ENCODE measurements at places on chromosomes 13 and 19.
A peak's percentile ranks its signal among the peaks of the same experiment; 100 is the strongest.

DNA sequence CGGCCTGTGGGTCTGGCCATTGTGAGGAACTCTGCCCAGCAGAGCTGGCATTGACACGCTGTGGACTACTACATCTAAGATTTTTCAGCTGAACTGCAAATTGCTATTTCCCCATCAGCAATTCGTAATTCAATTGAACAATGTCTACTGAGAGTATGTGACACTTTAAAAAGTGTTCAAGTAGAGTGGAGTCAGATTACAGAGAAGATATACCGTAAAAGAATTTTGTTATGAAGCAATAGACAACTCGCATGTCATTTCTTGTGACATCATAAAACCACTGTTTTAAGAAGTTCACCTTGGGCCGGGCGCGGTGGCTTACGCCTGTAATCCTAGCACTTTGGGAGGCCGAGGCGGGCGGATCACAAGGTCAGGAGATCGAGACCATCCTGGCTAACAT lies 32.5 kb upstream of the C1QTNF9 start:
- no peak for DNase-seq

DNA sequence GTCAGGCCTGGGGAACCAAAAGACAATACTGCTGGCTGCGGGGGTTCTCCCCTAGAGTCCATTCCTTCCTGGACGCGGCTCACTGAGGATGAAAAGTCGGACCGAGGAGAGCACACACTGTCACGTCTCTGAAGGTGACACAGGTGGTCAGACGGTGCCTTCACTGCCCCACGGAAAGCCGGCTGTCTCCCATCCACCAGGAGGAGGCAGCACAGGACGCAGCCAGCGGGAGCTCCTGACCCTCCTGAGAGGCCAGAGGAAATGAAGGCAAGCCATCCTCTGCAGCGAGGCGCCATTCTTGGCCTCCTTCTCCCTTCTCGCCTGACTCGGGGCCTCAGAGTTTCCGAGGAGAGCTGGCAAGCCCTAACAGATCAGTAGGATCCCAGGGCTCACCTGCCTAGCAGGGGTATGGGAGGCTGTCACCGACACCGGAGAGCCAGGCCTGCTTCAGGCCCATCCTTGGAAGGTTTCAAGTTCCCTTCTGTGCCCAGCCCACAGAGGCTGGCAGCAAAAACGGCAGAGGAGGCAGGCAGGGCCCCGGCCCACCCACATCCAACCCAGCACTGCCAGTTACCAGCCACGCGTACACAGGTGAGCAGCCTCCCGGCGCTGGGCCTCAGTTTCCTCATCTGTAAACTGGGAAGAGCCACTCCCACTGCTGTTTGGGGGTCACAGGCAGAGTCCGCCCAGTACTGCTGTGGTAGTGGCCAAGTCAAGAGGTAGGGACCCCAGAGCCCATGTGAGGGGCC lies 4.5 kb downstream of the REXO1 start:
- DNase-seq = no peak

DNA sequence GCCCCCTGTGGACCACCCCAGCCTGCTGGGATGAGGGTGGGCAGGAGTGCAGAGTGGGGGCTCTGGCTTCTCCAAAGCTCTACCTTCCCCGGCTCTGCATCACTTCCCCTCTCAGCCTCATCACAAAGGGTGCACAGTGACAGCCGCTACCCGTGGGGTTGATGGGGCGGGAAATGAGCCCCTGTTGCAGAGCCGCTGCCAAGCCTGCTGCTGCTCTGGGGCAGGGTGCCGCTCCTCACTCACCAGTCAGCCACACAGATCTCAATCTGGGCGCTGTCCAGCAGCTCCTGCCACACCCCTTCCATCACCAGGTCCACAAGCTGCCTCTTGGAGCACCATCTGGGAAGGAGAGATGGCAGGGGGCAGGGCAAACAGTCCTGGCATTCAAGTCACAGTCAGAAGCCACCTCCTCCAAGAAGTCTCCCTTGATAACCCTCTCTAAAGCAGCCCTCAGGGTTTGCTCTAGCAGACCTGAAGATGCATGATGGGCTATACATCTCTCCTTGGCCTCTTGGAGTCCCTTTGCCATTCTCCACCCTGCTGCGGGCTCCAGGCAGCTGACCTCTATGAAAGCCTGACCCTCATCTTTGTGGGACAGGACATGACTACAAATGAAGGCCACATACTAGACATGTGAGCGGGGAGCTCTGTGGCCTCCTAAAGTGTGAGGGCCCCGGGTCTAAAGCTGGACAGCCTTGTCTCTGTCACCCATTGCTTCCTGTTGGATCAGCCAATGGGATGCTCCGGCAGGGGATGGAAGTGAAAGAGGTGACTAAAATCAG lies 15.7 kb downstream of the MRPS12 start:
- DNase-seq = no peak

GRCh38 chr13:30659980-30660379 lies 42.3 kb downstream of the USPL1 start:
- DNase-seq = no peak

DNA sequence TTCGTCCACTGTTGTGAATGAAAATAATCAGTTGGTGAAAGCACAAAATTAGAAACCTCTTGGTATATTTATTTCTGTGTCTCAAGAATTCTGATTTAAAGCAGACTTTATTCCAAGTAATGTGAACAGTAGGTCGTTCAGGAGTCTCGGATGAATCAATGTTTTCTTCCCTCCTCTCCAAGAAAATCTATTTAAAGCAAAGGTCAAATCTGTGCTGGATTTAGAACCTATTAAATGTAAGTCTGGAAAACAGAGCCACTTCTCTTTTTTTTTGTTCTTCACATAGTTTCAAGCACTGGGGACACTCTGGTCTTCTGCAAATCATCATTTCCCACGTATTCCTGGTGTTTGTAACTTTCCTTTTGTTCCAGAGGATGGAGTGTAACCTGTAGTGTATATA lies 312.7 kb downstream of the ATP8A2 start:
- DNase-seq = no peak

DNA sequence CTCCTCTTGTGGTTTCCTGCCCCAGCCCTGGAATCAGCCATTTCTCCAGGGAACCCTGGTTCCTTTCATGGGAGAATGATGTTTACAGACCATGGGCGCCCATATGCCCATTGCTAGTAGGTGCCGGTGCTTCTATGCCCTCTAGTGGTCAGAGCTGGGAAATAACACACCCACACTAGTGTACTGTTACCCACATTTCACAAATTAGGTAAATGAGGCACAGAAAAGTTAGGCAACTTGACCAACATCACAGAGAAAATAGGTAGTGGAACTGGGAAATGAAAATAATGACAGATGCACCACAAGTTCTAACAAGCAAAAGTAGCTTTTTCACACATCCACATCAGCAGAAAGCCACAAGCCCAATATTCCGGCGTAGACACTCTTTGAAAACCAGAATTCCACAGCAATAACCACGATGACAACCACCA lies 1.3 kb upstream of the CEACAM3 start:
- peak; percentile 75 for DNase-seq

DNA sequence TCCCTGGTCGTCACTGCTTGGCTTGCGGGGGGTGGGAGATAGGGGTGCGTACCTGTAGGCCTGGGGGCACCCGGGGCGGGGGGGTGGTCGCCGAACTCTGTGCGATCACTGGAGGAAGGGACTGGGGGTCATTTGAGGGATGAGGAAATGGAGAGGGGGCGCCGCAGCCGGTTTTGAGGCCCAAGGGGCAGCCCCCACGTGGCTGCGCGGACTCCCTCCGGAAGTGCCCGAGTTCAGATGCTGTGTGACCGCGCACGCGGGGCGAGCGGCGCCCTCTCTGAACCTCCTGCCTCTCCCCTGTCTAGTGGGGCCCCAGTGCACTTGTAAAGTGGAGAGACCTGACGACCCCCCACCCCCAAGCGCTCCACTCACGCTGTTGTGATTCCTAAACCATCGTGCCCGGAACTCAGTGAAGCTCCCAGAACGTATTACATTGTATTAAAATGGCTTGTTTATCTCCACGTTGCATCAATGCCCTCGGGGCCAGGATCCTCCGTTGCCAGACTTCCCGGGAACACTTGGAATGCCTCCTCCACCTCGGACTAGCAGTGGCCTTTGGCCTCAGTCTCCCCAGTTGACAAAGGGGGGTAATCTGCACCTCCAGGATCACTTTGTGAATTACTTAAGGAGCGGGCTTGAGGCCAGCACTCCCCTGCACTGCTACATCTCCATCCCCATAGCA lies 3.0 kb upstream of the NANOS3 start:
- DNase-seq = no peak

- DNase-seq = peak; percentile 89
Measured at GRCh38 chr19:38851622-38852230, 1.9 kb upstream of the HNRNPL start.

DNA sequence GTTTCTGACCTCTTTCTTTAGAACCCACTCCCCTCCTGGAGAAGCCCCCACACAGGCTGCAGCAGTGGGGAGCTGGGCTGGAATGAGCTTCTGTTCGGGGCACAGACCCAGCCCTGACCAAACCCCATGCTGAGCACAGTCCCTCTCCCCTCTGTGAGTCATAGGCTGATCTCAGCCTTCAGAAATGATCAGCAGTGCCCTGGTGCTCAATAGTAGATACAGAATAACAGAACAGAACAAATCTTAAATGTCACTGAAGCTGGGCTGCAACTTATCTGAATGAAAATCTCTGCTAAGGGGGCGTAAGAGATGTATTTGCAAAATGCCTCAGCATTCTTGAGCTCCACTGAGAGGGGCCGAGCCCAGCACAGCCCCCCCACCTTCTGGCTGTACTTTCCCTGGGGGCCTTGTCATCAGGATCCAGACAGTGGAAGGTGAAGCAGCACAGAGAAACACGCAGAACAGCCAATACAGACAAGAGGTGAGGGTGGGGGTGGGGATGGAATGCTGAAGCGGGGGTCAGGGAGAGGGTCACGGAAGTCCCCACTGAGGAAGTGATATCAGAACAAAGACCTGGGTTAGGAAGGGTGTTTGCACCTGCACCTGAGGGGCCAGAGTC lies 9.9 kb downstream of the ZNF665 start:
- no peak for DNase-seq

DNA sequence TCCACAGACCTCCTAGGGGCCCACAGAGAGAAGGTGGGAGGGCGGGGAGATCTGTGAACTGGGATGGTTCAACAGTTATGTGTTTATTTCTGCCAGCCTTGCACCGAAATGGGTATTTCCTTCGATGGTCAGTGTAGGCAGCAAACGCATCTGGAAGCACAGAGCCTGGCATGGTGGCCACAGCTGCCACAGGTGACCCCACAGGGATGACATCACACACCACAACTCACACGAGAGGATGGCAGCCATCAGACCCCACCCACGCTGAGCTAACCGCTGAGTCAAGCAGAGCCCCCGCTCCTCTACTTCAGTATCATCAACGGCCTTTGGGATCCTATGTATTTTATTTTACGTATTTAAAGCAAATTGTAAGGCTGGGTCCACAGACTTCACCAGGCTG lies 37.4 kb downstream of the NAXD start:
- no peak for DNase-seq

DNA sequence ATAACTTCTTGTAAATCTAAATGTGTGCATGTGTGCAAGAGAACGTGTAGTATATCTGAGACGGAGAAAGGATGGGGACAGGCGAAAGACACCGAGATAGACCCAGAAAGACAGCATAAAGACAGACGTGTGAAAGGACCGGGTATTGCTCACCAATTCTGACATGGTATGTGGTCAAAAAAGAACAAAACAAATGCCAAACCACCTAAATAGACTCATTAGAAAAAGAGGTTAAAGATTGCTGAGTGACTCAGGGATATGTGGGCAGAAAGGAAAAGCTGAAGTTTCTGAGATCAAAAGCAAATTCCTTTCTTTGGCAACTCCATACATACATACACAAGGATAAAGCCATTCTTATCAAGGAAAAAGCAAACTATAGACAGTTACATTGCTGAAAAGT lies 179.7 kb upstream of the TSC22D1 start:
- no peak for DNase-seq

- no peak for DNase-seq
Measured at GRCh38 chr13:38981096-38981495, 9.5 kb downstream of the STOML3 start.

DNA sequence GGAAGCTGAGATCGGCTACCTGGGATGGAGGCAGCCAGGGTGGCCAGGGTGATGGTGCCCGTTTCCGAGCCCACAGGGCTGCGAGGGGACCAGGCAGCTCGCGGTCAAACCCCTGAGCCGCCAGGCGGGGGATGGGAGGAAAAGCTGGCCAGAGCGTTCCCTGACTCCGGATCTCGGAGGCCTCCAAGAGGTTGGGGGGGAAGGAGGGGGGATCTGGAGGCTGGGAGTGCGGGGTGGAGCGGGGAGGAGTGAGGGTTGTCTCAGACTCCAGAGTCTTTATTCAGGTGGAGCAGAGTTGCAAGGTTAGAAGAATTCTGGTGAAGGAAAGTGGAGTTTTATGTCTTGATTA lies 1.1 kb downstream of the CACNG7 start:
- no peak for DNase-seq

GRCh38 chr19:42052241-42052863 lies 17.7 kb downstream of the GRIK5 start:
- no peak for DNase-seq

DNA sequence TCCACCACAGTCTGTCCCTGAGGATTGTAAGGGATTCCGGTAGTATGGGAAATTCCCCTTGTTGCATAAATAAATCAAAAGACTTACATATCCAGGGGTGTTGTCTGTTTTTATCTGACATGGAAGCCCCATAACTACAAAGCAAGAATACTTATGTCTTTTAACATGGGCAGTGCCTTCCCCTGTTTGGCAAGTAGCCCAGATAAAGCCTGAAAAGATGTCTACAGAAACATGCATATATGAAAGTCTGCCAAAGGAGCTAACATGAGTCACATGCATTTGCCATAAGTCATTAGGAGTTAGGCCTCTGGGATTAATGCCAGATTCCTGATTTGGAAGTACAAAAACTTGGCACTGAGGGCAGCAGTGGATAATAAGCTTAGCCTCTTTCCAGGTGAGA lies 62.1 kb downstream of the ZNF737 start:
- DNase-seq = no peak

DNA sequence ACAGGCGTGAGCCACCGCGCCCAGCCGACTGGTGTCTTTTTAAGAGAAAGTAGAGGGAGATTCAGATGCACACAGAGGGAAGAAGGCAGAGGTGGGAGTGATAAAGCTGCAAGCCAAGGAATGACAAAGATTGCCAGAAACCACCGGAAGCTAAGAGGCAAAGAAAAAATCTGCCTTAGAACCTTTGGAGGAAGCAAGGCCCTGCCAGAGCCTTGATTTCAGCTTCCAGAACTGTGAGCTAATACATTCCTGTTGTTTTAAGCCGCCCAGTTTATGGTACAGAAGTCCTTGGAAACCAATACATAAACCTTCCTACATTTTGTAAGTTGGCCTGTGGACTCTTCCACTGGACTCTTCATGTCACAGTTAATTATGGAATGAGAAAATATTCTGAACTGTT lies 71.7 kb upstream of the SOX21 start:
- no peak for DNase-seq

GRCh38 chr19:17646441-17646840 lies 41.7 kb downstream of the UNC13A start:
- DNase-seq = no peak

DNA sequence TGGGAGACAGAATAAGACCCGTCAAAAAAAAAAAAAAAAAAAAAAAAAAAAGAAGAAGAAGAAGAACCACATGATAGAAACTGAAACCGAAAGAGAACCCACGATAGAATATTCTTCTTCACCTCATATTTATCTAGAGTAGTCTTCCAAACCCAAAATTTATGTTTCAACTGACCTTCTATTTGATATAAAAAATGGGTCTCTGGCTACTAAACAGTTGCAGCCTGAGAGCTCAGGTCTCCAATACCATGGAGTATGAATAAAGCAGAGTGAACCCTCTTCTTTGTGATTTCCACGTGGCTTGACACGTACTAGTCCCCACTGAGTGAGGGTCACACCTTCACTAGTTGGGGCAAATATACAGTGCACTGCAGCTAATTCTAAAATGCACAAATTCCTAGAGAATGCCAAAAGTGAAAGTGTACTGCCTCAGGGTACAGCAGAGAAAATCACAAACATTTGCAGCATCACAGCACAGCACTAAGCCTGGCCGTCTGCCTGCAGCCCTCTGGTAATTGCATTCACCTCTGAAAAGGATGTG lies 30.8 kb upstream of the RFC3 start:
- DNase-seq = no peak
